ENCODE measurements at places on chromosomes 3 and 15.

GRCh38 chr3:5093731-5094130 is 28.4 kb upstream of the ARL8B start:
- DNase-seq: no peak

GRCh38 chr3:114110439-114110838 is 53.9 kb downstream of the QTRT2 start:
- no peak for DNase-seq

DNA sequence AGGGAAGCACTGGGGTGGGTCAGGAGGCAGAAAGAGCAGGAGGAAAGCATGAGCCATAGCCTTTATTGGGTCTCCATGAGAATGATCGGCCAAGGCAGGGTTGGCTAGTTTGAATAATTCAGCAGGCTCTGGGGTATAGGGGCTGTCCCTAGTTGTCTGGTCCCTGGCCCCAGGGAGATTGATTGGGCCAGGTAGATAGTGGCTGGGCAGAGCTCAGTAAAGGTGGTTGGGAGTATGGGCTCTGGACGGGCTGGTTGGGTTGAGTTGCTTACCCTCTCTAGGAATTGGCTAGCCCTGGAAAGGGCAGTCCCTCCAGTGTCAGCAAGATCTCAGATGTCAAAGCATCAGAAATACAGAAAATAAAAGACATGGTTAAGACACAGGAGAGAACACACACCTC is 148.1 kb downstream of the SHQ1 start:
- no peak for DNase-seq

GRCh38 chr15:36724493-36724892 is 145.1 kb downstream of the CDIN1 start:
- no peak for DNase-seq

DNA sequence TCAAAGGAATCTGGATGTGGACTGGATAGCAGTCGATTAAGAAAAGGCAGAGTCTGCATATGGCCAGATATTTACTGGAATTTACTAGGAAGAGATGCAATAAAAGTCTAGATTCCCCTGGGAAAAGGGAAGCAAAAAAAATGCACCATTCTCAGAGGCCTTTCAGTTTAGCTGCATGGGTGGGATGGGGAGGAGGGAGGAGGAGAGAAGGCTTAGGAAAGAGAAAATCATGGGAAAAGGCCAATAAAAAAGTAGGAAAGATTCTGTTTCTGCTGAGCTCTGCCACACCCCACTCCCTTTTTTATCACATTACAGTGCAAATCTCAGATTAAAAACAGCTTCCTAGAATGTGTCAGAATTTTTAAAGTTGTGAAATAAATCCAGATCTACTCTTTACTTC is 103.6 kb downstream of the ADAMTS9 start:
- DNase-seq: no peak

GRCh38 chr3:59286791-59287531 is 237.1 kb upstream of the CFAP20DC start:
- peak; percentile 63 for DNase-seq

- DNase-seq: no peak
Measured at GRCh38 chr3:34868935-34869334, 770.4 kb upstream of the ARPP21 start.

- no peak for DNase-seq
Measured at GRCh38 chr3:197495999-197496745, 59.6 kb downstream of the BDH1 start.

- DNase-seq: no peak
Measured at GRCh38 chr3:32502946-32503286, 264 bp upstream of the CMTM6 start.

- DNase-seq: peak; percentile 44
Measured at GRCh38 chr3:138938056-138938876, 8.7 kb downstream of the FOXL2 start.

DNA sequence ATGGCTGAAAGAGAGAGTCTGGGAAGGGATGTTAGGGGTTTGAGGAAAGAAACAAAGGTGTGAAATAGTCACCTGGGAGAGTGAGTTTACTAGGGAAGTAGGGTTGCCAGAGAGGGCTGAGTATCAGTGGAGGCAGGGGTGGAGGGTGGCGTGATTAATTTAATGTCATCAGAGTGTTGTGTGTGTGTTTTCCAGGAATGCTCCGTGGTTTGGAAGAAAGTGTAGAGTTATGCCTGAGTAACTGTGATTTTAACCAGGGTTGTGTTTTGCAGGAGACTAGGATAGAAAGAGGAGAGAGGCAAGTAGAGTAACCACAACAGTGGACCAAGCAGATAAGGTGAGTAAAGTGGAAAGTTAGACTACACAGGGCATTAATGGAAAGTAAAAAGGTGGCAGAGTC is 27.2 kb downstream of the PLD1 start:
- no peak for DNase-seq

DNA sequence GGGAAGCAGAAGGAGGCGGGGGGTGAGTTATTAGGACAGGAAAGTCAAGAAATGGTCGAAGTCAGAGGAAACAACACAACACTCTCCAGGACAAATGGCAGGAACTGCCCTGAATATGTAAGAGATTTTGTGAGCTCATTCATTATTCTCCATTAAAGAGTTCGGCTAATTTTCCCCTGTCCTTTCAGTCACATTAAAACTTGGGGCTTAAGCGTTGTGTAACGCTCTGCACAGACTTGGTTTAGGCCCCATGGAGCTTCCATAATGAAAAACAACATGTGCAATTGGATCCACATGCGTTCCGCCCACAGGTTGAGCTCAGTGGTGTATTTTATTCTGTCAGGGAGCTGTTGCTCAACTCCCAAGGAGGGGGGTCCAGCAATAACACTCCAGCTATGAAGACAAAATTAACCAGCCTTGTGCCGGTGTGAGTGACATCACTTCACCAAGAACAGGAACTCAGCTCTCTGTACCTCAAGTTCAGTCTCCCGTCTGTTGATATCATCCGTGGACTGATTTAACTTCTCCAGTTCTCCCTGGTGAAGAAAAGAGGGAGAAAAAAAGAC is 2.3 kb downstream of the SH3BP5 start:
- no peak for DNase-seq

- DNase-seq: no peak
Measured at GRCh38 chr3:184066211-184066610, 13.4 kb downstream of the HTR3C start.

DNA sequence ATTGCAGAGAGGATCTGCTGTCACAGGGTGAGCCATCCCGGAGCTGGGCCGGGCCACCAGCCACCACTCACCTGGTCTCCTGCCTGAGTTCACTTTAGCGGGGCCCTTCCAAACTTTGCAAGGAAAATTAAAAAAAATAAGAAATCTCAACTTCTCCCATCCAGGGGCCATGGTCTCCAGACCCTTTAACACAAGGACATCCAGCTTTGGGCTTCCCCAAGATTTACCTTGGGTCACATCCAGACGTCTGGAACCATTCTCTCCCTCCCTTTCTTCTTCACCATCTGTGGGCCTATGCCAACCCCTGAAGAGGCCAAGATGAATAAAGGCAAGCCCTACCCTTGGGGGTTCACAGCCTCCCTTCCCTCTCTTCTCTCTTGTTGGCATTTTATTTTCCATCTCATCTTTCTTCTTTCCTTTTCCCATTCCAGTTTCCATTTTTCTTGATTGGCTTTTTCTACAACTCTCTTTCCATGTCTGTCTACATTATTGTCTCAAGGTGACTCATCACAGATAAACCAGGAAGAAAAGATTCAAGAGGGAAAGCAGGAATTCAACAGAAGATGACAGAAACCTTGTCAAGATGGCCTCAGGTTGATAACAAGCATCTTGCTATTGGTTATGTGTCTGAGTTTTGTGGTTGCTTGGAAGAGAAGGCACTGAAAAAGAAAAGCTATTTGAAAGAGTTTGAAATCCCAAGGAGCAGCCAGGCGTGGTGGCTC is 49.5 kb downstream of the ITGA11 start:
- DNase-seq: no peak

GRCh38 chr3:102106416-102107097 is 257.2 kb downstream of the NFKBIZ start:
- peak; percentile 36 for DNase-seq

DNA sequence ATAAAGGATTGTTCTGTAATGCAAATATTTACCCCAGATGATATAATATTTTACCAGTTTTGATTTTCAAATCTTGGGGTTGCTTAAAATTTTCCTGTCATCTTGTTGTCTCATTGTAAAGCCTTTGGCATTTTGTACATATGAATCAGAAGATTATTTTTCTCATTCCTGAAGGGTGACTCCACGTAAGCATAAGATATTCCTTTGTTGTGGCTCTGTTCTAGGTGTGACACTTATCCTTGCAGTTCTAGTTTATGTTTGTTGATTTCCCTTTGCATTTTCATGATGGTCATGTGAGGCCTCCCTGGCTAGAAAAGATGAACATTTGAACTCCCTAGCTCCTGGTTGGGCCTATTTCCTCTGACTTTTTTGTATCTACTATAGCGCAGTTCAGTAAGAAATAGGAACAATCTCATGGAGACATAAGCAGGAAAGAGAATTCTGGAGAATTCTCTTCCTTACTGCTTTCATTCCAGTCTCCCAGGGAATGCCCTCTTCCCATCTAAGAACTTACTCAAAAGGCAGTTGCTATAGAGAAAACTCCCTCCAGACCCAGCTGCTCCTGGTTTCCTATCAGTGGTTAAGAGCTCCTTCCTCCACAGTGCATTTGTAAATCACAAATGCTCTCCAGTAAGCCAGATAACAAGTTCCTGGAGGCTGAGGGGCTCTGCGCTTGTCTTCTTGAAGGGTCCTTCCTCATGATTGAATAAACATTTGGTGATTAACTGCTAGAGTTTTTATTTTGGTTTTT is 124.7 kb downstream of the WNT5A start:
- DNase-seq: no peak

- peak; percentile 73 for DNase-seq
Measured at GRCh38 chr15:62847900-62848489, 194.6 kb upstream of the TPM1 start.

- no peak for DNase-seq
Measured at GRCh38 chr3:79246875-79247724, 520.7 kb downstream of the ROBO1 start.
